ENCODE measurements at places on chromosomes 1 and 21. TPM values are rescaled to one million over a fixed set of nuclear protein-coding genes. Genes with fewer than 3 reads are reported as not detected.

GRCh38 chr1:208544794-208545193 is 300.6 kb upstream of the PLXNA2 start:
- DNase-seq = no peak

RSPH1 gene
- polyA plus RNA-seq = 1.5 TPM

ARMH1 gene
- 2.2 TPM for polyA plus RNA-seq

GRCh38 chr1:160855181-160855981 is 7.3 kb downstream of the CD244 start:
- DNase-seq = no peak

PRR9 gene
- not detected for polyA plus RNA-seq

MSH4 gene
- 0.35 TPM for polyA plus RNA-seq

- no peak for DNase-seq
Observed at GRCh38 chr1:29521438-29521715, 285.1 kb downstream of the PTPRU start.

SLC6A9 gene
- 2.9 TPM for polyA plus RNA-seq
